NCI-H187 treated with DMSO at 0.1 percent for 48 hours (cell line): ENCODE measurements at places on chromosomes 6 and 20.

- DNase-seq: no peak
These were observed 15.1 kb upstream of the DEF6 start for GRCh38 chr6:35282472-35282871.

GRCh38 chr20:33569802-33570391 lies 80.0 kb downstream of the CBFA2T2 start:
- no peak for DNase-seq

- no peak for DNase-seq
These were observed 56.0 kb downstream of the OTOR start for GRCh38 chr20:16803965-16804792.

DNA sequence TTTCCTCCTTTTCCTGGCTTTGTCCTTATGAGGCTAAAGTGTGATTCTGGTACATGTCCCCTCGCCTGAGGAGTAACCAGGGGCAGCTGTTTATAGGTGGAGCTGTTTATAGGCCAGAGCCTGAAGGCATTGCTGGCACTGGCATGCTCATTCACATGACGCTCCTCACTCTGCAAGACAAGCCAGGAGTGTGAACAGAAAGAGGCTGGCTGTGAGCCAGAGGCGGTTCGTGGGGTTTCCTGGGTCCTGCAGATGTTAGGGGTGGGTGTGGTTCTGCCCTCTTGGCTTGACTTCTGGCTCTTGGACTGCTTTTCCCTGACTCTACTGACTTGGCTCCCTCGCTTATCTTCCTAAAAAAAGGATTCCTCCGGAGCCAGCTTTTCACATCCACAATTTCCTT lies 12.8 kb upstream of the MDFI start:
- no peak for DNase-seq

DNA sequence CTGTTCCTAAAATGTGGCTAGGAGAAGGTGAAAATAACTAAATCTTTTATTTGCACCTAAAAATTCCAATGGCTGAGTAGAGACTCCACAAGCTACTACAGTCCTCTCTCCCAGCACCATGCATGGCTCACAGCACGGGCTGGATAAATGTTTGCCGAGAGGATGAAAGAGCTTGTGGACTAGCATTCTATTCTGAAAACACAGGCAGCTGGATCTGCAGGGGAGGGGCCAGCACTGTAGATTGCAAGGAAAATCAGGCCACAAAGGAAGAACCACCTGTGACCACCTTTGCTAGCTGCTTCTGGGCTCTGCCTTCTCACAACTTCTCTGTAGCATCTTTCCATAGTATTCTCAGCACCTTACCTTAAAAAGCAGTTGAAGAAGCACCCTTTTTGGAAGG lies 46.6 kb downstream of the CLIC5 start:
- DNase-seq: no peak

DNA sequence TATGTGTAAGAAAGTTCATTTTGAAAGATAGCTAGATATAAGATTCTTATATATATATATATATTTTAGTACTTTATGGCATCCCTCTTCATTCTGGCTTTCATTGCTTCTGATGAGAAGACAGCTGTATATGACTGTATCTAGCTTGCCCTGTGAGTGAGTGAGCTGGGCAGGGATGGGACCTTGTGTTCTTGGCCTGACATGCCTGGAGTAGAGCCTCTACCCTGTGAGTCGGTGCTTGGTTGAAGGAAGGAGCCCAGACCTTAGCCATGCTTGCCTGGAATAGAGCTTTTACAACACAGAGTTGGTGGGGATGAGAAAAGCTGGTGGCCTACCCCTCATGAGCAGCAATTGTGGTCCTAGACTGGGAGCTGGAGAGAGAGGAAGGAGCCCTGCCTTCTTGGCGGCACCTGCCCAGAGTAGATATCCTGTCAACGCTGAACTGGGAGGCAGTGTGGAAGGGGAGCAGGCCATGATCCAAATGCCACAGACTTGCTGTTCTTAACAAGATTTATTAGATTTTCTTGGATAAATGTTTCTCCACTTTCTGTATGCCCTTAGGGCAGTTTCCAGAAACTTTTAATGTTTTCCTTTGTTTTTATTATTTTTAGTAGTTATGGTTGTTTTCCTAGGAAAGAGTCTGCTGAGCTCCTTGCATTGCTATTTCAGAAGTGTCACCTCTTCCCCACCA lies 31.6 kb downstream of the FIG4 start:
- no peak for DNase-seq
